ENCODE measurements at places on chromosomes 4 and X. TPM values are rescaled to one million over a fixed set of nuclear protein-coding genes. Genes with fewer than 3 reads are reported as not detected.

GRCh38 chrX:136021160-136021559 lies 35.9 kb downstream of the SLC9A6 start:
- no peak for DNase-seq

DNA sequence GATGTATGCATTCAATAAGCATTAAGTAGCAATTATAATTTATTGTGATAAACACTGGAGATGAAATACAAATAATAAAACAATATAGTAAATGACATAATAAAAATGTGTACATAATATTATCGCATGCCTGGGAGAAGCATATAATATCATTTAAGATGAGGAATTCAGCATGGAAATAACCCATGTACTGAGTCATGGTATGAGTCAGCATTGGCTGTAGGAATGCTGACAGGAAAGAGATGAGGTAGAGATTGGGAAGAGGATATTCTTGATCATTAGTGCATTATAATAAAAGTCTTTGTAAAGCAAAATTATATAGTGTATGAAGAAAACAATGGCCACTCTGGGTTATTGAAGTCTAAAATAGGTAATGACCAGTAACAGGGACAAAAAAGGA lies 82.8 kb downstream of the MAGEB10 start:
- no peak for DNase-seq

UGT2B11 gene
- total RNA-seq = not detected

SULT1E1 gene
- not detected for total RNA-seq

- DNase-seq = no peak
These were observed 30.3 kb upstream of the SHISA3 start for GRCh38 chr4:42366959-42367358.

RTL3 gene
- total RNA-seq = not detected

ERAS gene
- total RNA-seq = not detected

FAM149A gene
- total RNA-seq = not detected

- DNase-seq = no peak
These were observed 53.8 kb downstream of the ARHGAP6 start for GRCh38 chrX:11611965-11612364.

FMR1NB gene
- total RNA-seq = not detected

DNA sequence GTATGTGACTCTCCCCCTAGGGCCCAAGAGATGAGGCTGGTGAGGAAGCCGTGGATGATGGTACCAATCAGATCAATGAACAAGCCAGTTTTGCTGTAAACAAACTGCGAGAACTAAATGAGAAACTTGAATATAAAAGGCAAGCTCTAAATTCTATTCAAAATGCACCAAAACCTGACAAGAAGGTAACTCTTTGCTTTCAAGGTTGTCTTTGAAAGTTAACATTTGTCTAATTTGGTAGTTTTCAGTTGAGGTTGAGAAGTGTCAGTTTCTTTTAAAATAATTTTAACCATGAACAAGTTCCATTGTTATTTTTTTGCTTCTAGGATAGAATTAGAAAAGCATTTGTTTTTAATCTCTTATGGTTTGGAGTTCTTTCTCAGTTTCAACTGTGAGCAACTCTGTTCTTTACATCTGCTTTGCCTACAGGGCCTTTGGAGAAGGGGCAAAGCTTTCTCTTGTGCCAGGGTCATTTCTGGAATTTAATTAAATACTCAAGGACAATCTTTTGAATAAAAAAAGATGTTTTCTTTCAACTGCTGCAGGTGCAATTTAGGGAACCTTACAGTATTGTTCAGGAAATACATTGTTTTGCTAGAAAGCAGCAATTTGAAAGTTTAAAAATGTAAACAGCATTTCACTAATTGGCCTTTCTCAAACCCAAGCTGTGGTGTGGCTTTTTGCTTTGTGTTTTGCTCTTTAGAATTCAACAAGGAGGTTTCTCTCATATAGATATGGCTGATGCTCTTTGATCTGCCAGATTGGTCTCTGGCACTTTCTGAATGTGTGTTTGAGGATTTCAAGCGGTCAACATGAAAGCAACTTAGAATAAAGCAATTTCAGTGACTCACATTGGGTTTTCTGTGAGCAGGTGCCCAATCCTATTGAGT lies 62.9 kb downstream of the LRP2BP start:
- DNase-seq = no peak

Measured in natural killer cell treated with Interleukin-12 subunit alpha and Interleukin-12 subunit beta and Interleukin-15 and Interleukin-18, amount 100 ng/mL, for 72 hours (primary cell).